NCI-H526 treated with DMSO at 0.1 percent for 48 hours (cell line): ENCODE measurements at places on chromosomes 5 and 9.

DNA sequence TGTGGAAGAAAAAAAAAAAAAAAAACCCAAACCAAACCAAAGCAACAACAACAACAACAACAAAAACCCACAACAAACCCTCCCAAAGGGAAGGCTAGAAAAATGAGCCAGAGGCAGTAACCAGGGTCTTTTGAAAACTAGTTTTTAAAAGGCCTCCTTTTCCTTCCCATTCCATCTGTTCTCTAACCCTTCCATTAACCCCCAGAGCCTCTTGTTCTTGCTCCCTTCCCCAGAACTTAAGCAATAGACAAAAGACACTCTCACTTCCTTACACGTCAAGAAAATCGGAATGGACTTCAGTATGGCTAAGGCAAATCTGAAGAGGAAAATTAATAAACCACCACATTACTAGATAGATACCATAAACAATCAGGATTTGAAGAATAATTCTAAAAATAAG is 292.8 kb downstream of the ARL15 start:
- DNase-seq, result no peak

- DNase-seq, result no peak
These were observed 34.2 kb upstream of the RASGRF2 start for GRCh38 chr5:80925931-80926330.

DNA sequence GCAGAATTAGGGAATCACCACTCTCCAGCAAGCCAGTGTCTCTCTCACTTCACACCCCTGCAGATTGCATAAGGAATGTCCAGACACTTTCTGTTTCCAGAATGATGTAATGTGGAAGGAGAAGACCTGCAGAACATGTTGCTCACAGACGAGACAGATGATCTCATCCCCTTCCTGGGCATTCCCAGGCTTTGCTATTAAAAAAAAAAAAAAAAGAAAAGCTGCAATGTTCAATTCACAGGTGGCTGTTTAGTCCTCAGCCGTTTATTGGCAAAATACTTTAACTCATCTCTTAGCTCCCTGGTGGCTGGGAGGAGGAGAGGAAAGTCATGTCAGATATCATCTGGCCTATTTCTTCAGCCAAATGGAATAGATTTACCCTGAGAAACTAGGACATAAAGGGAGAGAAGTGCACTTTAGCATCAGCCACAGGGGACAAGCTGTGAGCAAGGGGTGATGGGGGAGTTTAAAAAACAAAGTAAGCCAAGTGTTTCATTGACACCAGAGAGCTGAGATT is 95.9 kb upstream of the TNC start:
- no peak for DNase-seq

DNA sequence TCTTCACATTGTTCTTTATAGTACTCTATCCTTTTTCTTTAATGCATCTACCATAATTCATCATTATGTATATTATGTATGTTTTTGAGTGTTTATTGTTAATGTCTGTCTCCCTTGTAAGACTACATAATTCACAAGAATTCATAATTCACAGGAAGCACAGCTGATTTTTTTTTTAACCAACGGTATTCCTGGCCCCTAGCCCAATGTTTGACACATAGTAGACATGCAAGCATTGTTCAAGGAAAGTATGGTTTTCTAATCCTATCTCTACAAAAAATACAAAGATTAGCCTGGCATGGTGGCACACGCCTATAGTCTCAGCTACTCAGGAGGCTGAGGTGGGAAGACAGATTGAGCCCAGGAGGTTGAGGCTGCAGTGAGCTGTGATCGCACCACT is 160.6 kb downstream of the PPP2R2B start:
- DNase-seq, result no peak

- DNase-seq, result no peak
These were observed 699.0 kb downstream of the MAT2B start for GRCh38 chr5:164204338-164204946.

DNA sequence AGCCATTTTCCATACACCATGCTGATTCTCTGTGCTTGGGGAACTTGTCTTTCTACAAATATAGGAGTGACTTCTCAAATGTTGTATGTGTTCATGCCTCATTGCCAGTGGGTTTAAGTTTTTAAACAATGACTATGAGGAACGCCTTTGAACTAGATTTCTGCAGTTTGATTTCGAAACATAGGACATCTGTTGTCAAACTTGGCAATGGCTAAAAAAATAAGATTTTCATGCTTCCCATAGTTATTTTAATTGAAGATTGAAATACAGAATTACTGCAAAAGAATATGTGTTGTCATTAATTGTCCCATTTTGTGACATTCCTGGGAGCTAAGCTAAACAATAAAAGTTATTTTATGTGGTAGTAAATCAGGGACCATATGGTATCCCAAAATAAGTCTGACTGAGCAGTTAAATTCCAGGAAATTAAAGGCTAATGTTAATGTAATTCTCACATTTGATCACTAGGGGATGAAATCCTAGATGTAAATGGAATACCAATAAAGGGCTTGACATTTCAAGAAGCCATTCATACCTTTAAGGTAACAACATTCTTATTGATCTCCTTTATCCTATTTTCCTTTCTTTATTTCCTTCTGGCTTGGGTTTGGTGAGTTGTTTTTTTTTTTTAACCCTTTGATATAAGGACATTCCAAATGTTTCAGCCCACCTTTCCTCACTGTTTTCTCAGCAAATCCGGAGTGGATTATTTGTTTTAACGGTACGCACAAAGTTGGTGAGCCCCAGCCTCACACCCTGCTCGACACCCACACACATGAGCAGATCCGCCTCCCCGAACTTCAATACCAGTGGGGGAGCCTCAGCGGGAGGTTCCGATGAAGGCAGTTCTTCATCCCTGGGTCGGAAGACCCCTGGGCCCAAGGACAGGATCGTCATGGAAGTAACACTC is 116.7 kb downstream of the GOLPH3 start:
- no peak for DNase-seq

GRCh38 chr5:128591598-128592455 is 53.8 kb upstream of the FBN2 start:
- DNase-seq, result no peak

DNA sequence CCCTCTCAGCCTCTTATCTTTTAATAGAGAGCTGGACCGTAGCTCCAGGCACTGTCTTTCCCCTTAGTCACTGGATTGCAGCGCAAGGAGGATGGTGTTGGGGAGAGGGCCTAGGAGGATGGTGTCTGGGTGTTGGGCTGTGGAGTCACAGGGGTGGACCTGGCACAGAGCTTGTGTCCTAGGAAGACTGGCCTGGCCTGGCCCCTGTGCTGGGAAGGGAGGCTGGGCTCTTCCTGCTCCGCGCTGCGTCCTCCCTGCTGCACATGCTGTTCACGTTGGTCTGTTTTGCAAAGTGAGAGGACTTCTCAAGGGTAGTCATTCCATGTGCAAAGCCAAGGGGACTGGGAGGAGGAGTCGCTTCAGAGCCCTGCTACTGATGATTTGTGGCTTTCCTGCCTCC is 123.9 kb downstream of the EHMT1 start:
- no peak for DNase-seq

DNA sequence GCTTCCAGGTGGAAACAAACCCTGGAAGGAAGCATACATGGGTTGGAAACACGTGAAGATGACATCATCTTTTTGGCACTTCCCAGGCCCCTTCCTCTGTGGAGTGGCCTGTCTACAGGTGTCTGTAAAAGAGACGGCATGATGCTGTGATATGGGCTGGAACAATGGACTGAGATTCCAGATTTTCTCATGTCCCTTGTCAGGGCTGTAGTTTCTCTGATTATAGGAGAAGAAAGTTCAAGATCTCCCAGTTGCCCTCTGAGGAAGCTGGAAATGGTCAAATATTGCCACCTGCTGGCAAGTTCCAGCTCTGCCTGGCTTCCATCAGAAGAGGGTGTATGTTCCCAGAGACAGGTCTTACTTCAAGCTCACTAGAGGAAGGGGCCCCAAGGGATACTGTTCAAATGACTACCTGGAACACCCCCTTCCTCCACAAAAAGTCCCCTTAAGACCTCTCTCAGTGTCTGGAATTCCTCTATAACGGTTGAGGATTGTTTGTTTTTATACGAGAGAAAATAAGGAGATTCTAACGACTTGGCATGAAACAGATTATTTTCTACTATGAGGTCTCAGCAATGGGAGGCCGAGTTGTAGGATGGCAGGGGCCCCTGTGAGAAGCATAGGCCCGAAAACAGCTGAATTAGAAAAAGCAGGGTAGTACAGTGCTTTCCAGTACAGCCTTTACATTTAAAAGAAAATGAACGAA is 7.3 kb upstream of the ANXA6 start:
- peak; percentile 10 for DNase-seq

DNA sequence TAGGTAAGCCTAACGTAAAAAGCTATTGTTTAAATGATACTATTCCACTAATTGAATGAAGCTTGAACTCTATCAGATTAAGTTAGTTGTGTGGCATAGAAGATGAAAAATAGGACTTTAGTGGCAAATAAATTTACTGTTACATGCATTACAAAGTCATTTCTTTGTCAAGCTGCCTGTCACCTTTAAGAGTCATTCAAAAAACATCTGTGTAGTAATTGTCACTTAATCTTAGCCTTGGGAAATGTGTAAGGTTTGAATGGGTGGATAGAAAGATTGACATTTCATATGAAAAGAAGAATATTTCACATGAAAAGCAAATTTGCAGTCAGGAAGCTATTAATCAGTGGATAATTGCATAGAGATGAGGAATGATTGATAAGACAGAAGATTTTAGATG is 473.5 kb downstream of the DNAH5 start:
- DNase-seq, result no peak

DNA sequence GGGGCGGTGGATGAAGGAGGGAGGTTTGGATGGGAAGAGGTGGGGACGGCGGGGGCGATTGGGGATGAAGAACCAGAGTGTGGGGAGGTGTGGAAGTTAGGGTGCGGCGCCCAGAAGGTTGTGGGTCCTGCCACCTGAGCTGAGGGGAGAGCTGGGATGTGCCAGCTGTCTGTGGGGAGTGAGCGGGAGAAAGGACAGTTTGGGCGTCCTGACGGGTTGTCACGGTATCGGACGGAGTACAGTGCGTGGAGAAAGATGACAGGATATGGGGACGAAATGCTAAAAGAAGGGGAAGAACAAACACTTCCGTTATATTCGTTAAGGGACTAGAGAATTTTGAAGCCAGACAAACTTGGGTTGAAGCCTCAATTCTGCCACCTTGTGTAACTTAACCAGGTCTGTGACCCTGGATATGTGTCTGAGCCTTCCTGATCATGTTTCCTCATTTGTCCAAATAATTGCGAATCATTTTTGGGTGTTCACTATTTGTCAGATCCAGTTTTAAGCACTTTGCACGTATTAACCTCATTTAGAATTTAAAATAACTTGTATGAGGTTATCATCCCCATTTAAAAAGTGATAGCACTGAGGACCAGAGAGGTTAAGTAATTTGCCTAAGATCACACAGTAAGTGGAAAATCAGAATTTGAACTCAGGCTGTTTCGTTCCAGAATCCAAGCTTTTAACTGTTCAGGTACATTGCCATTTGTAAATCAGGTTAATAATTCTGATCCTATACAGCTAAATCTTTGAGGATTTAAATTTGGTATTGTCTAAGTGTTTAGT is 689 bp downstream of the CNTRL start:
- peak; percentile 50 for DNase-seq

DNA sequence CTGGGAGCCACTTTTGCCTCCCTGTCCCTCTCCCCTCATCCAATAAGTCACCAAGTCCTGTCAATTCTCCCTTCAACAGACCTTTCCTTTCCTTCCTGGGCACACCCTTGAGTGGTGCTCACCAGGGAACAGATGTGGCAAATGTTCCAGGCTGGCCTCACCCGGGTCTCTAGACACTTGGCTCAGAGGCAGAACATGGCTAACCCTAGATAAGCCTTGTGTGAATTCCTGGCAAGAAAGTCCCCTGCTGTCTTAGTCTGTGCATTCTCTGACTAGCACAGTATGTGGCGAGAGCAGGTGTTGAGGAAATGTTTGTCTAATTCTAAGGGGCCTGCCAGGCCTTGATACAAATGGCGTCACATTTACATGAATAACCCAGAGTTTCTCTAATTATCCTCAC is 41.2 kb upstream of the PTGS1 start:
- no peak for DNase-seq

- no peak for DNase-seq
These were observed 76.9 kb upstream of the EQTN start for GRCh38 chr9:27373851-27374250.

DNA sequence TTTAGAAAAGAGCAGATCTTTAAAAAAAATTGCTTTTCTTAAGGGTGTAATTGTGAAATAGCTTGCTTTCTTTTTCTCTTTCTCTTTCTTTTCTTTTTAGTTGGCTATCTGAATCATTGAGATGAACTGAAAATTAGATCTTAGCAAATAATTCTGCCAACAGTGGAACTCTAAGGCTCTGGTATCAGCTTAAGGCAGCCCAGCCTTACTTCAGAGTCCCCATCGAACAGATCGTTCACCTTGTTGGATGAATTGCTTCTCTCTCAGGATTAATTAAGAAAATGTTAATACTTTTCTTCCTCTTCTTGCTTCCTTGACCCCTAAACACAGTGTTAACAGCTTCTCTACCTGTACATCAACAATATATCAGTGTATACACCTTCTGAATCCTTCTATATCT is 92.1 kb downstream of the ZCCHC7 start:
- no peak for DNase-seq

DNA sequence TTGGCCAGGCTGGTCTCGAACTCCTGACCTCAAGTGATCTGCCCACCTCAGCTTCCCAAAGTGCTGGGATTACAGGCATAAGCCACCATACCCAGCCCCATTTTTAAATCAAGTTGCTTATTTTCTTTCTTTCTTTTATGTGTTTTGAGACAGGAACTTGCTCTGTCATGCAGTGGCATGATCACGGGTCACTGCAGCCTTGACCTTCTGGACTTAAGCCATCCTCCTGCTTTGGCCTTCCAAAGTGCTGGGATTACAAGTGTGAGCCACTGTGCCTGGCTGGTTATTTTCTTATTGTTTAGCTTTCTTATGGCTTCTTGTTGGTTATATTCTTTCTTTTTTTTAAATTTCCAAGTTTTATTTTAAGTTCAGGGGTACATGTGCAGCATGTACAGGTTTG is 79.7 kb upstream of the C5orf63 start:
- DNase-seq, result no peak

DNA sequence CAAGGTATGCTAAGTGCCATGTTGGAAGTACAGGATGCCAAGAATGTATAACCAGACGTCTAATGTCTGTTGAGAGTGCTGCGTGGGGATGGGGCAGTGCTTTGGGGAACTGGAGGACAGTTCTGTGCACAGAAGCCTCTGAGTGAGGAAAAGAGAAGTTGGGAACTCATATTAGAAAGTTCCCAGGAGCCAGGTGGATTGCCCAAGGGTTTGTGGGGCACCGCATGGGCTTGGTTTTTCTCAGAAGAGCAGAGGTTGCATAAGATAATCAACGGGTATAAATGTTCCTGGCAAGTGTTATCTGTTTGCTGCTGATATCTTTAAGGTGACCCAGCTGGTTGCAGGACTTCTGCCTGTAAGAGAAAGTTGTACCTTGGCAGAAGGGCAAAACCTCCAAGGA is 13.1 kb downstream of the HRH2 start:
- DNase-seq, result no peak

- DNase-seq, result no peak
These were observed 621 bp downstream of the SEC16A start for GRCh38 chr9:136482046-136482792.

- DNase-seq, result no peak
These were observed 1.7 kb upstream of the HTR1A start for GRCh38 chr5:63963926-63964325.
